ENCODE measurements at places on chromosomes 1 and 21.

- DNase-seq: no peak
Measured at GRCh38 chr1:80171631-80172030, 1165.1 kb upstream of the ADGRL4 start.

DNA sequence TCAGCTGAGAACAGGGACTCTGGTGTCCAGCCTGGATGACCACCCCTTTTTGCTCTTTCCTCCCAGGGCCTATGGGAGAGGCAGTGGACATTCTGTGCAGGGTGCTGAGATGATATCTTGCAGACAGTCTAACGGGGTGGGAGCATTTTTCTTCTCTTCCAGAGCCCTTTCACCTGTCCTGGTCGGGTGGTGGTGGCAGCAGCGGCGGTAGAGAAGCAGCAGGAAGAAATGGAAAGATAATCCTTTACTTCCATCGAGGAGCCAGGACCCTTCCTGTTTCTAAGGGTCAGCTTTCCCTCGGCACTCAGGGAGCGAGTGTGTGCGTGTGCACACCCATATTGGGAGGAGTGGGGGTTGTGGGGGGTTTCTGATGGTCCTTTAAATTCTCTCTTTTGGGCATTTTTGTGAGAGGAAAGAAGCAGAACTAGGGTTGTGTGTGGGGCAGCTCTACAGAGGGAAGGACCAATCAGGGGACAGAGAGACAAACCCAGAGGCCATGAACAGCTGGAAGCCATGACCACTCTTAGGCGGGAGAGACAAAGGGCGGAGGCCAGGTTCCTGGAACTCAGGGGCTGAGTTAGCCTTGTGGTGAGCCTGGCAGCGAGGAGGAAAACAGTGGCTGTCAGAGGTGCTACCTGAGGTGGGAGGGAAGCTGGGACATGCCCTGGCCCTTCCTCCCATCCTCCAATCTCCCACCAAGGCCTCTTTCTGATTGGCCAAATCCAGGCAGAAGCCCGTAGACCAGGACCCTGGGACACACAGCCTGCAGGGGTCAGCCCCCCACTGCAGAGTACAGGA lies 31.2 kb upstream of the CSF3R start:
- DNase-seq: no peak

- no peak for DNase-seq
Measured at GRCh38 chr1:226738421-226738994, 574 bp downstream of the ITPKB start.

- no peak for DNase-seq
Measured at GRCh38 chr1:45211076-45211475, 4.7 kb upstream of the ZSWIM5 start.

- DNase-seq: no peak
Measured at GRCh38 chr1:3570066-3570986, 41.0 kb downstream of the MEGF6 start.

DNA sequence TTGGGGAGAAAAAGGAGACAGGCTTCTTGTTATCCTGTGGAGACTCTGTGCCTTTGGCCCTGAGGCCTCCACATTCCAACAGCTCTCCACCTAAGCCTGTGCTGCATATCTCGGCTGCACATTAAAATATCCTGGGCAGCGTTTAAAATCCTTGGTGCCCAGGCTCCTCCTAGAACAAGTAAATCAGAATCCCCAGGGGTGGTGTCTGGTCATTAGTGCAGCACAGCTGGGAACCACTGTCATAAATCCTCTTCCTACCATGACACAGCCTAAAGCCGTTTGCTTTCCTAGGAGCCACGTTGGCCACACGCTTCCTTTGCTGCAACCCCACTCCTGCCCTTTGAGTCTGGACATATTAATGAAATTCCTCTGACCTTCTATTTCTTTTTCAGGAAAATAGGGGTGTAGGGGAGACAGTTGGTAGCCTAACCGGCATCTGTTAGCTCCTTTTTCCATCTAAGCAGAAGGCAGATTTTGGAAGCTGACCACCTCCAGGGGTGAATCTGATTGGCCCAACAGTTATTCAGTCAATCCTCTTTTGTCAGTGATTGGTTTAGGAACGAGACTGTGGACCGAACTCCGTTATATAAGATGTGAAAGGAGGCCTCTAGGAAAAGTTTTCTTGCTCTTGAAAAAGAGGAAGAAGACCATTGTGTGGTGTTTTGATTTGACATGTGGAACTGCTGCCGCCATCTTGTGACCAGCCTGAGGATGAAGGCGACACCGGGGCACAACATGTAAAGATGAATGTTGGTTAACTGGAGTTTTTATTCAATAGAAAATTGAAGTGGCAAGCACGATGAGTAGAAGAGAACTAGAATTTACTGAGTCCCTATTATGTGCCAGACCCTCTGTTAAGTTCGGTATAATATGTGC lies 41.9 kb downstream of the JUN start:
- DNase-seq: no peak

DNA sequence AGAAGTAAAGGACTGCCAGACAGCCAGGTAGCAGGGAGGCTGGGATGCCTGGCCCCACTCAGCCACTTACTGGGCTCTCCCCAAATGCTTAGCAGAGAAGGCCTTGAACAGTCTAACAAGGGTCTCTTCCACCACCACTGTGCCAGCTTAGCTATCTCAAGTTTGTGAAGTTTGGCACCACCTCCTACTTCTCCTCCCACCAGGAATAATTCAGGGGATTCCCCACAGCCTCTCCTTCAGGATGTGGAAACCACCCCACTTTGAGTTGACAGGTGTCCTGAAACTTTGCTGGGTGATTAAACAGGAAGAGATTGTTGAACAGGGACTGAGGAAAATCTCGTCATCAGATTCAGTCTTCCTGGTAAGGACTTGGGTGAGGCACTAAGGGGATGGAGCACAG lies 59.4 kb upstream of the ATP1B1 start:
- DNase-seq: no peak

DNA sequence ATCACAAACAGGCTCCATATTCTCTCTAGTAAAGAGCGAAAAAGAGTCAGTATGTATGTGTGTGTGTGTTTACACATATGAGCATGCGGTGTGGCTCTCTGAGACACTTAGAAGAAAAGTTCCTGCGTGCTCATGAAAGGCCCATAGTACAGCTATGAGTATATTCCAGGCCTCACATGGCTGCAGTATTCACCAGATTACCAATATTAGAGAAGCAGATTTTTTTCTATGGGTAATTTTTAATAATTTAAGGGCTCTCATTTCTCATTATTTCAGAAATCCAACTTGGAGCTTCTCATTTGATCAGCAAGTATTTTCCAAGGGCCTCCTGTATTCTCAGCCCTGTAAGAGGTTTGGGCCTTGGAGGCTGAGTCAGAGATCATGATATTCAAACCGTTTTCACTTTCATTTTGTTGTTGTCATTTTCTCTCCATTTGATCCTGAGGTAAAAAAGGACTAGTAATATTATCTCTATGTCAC lies 232.9 kb upstream of the SGIP1 start:
- no peak for DNase-seq

DNA sequence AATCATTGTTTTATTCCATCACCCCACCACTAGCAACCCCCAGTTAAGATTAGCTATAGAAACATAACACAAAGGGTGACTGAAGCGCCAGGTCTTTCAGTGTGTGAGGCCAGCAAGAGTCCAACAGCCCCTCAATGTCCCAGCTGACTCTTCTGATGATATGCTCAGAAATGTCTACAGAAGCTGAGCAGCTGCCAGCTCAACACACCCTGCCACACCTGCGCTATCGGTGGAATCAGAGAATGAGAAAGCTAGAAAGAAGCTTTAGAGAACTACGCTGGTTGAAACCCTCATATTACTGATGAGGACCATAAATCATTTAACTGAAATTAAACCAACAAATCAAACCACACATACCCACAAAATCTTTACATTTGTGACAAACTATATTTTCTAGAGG lies 116.2 kb downstream of the SLC45A1 start:
- no peak for DNase-seq

DNA sequence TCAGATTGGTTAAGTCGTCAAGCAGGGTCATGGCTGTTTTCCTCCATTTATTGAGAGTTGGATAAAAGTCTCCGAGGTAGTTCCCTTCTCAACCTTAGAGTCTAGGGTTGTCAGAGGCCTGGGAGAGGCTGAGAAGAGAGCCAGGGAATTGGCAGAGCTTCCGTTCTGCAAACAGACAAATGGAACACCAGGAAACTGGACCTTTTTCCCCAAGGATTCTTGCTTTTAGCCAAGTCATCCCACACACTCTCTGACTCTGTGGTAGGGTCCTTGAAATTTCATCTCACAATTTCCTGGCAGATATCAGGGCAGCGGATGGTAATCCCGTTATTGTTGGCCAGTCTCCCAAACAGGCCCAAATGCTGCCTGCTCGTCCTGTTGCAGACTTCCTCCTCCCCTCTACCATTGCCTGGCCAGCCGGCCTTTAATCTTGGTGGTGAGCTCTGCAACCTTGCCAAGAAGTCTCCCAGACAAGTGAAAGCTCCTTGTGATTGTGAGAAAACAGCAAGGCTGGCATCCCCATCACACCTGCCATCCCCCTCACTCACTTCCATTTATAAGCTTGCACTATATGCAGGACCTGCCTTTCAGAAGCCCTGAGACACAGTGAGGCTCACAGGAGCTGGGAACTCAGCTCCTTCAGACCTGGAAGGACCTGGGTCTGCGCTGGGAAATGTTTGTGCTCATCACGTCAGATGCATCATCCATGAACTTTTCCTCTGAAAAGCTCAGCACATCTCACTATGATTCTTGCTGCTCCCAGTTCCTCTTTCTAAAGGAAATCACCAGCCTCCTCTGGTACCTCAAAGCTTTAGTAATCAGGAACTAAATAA lies 13.7 kb upstream of the SRP9 start:
- DNase-seq: no peak

DNA sequence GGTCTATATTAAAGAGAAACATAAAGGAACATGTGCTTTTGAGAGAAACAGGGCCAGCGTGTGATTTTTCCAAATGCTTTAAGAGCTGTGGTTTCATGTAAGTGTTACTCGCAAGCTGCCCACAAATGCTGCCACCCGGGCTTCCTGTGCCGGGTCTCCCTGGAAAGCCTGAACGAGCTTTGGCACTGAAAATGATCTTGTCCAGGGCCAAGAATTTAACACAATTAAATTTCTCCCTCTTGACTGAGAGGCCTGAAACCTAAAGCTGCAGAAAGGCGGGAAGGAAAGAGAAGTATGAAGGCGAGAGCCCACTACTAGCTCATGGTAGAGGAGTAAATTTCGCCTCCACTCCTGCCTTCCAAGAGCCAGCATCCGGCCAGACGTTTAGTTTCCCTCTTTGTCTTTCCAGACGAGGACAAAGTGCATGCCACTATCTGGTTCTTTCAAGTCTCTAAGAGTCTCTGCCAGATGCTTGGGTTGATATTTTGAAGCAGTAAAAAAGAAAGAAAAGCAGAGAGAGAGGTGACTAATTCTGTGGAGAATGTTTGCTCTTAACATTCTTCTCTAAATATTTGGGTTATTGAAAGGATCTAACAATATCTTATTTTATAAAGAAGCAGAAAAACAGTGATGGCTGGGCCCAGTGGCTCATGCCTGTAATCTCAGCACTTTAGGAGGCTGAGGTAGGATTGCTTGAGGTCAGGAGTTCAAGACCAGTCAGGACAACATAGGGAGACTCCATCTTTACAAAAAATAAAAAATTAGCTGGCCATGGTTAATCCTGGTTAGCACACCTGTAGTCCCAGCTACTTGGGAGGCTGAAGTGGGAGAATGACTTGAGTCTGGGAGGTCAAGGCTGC lies 100.0 kb upstream of the HNRNPU start:
- DNase-seq: no peak

DNA sequence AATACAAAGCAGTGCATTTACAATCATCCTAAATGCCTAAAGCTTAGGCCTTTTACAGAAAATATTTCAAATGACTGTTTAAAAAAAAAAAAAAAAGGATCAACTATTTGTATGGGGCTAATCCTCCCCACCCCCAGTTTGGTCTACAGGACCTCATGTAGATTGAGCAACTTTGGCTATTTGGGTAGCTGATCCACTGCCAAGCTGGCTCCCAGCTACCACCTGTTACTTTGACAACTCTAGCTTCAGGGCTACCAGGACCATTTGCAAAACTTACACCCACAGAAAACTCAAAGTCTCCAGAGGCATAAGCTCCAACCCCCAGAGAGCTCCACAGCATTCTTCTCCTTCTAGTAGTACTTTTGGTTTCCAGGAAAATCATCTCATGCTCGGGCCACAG lies 29.4 kb downstream of the JAK1 start:
- no peak for DNase-seq

DNA sequence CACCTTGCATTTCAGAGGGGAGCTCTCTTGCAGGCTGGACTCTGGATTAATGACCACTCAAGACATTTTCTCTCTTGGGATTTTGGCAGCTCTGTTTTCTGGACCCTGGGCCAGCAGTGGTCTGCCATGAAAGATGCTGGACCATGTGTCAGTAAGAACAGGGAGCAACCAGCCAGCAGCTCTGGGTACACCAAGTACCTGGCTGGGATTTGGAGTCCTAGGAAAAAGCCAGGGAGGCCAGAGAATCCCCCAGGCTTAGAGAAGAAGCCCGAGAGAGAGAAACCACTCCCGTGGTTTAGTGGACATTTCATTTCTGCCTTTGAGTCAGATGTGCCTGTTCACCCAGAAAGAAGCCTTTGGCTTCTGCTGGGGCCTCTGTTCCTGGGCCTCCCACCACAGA lies 2.5 kb downstream of the NFASC start:
- no peak for DNase-seq

DNA sequence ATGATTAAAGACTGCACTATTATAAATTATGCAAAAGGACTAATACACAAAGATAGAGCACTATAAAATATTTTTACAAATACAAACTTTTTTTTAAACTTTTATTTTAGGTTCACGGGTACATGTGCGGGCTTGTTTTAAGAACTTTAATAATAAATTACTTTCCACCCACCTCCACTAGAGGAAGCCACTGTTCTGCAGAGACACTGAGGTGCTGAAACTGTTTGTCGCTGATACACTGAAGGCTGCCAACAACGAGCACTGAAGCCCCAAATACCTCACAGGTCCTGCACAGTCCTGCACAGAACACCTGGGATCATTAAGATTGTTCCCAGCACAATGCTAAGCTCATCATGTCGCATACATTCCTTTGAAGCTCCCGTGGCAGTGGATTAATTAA lies 19.9 kb downstream of the COA6 start:
- no peak for DNase-seq

DNA sequence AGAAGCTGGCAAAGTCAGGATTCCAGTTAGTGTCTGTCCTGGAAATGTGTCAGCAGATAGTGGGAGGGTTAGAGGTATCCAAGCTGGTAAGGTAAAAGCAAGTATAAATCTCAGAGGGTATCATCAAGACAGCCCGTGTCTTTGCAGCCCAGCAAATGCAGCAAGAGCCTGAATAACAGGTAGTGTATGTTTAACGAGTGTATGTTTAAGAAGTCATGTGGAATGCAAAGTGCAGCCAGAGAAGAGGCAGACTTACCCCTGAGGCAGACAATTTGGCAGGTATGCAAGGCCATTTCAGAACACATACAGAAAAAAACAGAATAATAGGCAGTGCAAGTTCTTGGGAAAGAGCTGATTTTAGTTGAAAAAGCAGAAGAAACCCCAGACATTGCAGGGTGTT lies 411.0 kb upstream of the NEGR1 start:
- no peak for DNase-seq

Data from NCI-H1417 treated with DMSO at 0.1 percent for 48 hours (cell line).